ENCODE measurements at places on chromosomes 3 and 15. TPM values are rescaled to one million over a fixed set of nuclear protein-coding genes. Genes with fewer than 3 reads are reported as not detected.

Gene SERPINI2
- total RNA-seq = not detected

Gene MYO5C
- 7.8 TPM for total RNA-seq

Gene CKMT1A
- total RNA-seq = 1.8 TPM

Gene RSL24D1
- 101 TPM for total RNA-seq

Gene MUC4
- total RNA-seq = 0.07 TPM
